ENCODE measurements at places on chromosomes 4 and X. TPM values are rescaled to one million over a fixed set of nuclear protein-coding genes. Genes with fewer than 3 reads are reported as not detected.

Gene STPG2
- total RNA-seq, result 0.17 TPM

Gene PWWP3B
- not detected for total RNA-seq

Gene GLRA3
- total RNA-seq, result not detected

Gene CTAG1B
- total RNA-seq, result not detected
